ENCODE measurements at places on chromosomes 13 and 19. TPM values are rescaled to one million over a fixed set of nuclear protein-coding genes. Genes with fewer than 3 reads are reported as not detected.

GRCh38 chr13:112431734-112432133 is 55.6 kb downstream of the SPACA7 start:
- no peak for DNase-seq

- no peak for DNase-seq
These were observed 16.3 kb upstream of the TSPAN16 start for GRCh38 chr19:11279505-11280236.

ZSCAN4 gene
- total RNA-seq: not detected

KLF2 gene
- 23.4 TPM for total RNA-seq

DNA sequence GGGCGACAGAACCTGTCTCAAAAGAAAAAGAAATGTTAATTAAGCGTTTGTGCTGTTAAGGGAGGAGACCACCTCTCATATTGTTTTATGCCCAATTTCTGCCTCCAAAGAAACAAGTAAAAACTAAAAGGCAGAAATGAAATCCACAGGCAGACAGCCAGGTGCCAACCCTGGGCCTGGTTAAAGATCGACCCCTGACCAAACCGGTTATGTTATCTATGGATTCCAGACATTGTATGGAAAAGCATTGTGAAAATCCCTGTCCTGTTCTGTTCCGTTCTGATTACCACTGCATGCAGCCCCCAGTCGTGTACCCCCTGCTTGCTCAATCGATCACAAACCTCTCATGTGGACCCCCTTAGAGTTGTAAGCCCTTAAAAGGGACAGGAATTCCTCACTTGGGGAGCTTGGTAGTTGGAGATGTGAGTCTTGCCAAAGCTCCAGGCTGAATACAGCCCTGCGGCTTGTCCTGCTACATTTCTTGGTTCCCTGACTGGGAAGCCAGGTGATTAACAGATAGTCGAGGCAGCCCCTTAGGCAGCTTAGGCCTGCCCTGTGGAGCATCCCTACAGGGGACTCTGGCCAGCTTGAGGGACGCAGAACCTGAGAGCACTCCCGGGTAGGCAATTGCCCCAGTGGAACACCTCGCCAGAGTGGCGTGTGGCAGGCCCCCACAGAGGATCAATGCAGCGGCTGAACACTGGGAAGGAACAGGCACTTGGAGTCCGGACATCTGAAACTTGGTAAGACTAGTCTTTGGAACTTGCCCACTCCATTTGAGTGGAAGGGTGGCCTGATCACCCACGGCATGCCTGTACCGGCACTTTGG is 748 bp upstream of the ZNF552 start:
- DNase-seq: no peak

GRCh38 chr13:33745370-33746324 is 72.3 kb upstream of the RFC3 start:
- no peak for DNase-seq
